ENCODE measurements at places on chromosomes 2 and 18.

- DNase-seq, result no peak
Measured at GRCh38 chr18:54030434-54030833, 194.0 kb downstream of the MBD2 start.

- no peak for DNase-seq
Measured at GRCh38 chr2:143615562-143615961, 486.3 kb downstream of the ARHGAP15 start.

DNA sequence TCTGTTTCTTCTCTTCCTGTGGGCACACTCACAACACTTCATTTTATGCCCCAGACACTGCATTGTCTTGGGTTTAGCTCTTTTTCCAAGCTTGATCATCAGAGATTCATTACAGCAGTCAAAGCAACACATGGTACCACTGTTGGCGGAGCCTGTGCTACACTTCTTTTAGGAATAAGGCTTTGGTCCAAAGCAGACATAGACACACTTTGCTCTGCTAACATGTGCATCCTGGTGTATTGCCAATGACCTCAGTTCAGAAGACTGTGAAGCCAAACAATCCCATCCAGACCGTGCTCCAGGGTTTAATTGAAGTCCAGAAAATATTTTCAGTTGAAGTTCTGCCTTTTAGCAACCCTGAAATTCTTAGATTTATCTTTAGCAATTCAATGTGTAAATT, 354.6 kb upstream of the RAB12 start:
- no peak for DNase-seq

- DNase-seq, result no peak
Measured at GRCh38 chr2:152782171-152782570, 63.8 kb downstream of the ARL6IP6 start.

DNA sequence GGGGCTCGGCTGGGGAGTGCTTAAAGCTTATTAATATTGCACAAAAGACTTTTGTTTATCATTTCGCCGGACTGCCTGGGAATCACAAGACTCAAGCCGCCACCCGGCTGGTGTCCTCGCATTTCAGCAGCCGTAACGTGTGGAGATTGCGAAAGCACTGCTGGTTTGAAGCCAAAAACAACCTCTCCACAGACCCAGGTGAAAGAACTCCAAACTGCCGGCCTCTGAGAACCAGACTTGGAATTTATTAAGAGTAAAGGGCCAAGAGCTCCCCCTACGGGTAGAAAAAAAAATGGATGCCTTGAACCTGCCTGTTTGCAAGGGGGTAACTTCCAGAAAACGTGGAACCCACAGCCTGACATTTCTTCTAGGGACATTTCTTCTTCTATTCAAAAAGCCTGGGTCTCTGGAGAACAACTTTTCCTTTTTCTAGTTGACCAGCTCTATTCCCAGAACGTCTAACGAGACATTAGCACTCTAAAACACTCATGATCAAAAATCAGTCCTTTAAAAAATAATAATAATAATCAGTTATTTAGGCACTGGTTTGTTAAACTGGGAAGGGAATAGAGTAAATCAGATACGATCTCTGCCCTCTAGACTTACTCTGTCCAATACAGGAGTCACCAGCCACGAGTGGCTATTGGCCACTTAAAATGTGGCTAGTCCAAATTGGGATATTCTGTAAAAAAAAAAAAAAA, 216.3 kb downstream of the C1D start:
- DNase-seq, result peak; percentile 75

- DNase-seq, result no peak
Measured at GRCh38 chr2:195331966-195332365, 325.1 kb upstream of the SLC39A10 start.

DNA sequence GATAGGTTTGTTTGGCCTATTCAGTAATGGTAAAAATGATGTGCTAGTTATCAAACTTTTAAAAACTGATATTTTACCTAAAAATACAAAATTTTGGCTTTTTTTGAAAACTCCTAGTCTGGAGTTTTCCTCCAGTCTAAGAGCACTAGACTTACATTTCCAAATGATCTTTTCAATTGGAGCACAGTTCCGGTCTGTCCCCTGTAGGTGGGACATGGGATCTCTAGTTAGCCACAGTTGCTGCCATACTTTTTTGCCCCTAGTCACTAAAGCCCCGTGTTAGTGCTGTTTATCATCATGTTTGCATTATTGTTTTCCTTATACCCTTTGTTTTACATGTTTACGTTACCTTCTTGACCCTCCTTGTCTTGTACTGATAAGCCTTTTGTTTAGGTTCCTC, 52.4 kb downstream of the RELCH start:
- no peak for DNase-seq

- DNase-seq, result no peak
Measured at GRCh38 chr2:97910403-97911205, 85.1 kb downstream of the TMEM131 start.

DNA sequence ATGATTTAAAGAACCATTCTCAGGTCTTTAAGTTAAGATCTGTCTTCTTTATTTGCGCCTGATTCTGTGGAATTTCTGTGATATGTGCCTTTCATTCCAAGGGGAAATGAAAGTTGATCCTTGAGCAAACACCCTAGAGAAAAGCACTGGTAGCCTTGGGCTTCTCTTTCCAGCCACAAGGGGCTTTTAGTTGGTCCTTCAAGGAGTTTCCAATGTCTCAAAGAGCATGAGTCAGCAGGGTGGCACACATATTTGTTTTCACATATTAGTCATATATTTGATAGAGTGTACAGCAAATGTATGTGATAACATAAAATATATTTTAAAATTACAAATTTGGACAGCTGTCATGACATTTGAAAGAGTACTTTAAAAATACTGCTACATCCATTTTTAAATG, 339.5 kb downstream of the TXNL1 start:
- DNase-seq, result no peak

GRCh38 chr2:191866195-191866594, 19.3 kb upstream of the CAVIN2 start:
- DNase-seq, result no peak

DNA sequence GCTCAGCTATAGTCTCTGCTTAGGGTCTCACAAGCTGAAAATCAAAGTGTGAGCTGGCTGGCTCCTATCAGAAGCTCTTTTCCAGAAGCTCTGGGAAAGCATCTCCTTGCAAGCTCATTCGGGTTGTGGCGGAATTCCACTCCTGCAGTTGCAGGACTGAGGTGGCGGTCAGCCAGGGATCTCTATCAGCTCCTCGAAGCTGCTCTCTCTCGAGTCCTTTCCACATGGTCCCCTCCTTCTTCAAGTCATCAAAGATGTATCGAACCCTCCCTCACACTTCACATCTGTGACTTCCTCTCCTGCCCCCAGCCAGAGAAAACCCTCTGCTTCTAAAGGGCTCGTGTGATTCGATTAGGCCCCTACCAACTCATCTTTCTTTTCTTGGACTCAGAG, 141.7 kb downstream of the ZFP36L2 start:
- no peak for DNase-seq

DNA sequence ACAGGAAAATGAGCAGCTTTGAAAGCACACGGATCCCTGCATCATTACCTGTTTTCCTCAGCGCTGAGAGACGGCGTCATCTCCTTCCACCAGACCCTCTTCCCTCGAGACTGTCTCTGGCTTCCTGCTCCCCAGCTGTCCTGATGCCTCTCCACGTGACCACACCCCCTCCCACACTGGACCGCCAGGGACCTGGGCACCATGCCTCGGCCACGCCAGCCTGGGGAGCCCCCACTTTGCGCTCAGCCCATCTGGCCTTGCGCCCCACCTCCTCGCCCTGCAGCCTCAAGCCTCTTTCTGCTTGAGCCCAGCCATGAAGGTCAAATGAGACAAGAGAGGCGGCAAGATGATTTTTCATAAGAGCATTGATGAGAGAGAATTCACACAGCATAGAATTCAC, 66.0 kb upstream of the ACKR3 start:
- no peak for DNase-seq

- DNase-seq, result no peak
Measured at GRCh38 chr2:1593371-1594122, 150.8 kb downstream of the PXDN start.

DNA sequence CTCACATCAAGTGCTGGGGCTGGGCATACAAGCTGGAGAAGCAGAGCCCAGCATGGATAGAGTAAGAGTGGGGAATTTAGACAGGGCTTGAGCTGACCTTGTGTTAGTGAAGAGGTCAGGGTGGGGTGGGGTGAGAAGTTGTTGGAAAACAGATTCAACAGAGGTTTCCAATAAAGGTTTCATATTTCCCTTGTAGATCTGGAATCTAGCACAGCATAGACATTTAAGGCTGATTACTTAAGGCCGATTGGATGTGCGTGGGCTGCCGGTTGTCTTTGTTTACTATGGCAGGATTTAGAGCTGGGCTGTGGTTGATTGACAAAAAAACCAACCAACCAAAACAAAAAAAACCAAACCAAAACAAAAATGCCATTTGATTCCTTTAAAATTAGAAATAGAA, 114.9 kb upstream of the SEC11C start:
- no peak for DNase-seq

DNA sequence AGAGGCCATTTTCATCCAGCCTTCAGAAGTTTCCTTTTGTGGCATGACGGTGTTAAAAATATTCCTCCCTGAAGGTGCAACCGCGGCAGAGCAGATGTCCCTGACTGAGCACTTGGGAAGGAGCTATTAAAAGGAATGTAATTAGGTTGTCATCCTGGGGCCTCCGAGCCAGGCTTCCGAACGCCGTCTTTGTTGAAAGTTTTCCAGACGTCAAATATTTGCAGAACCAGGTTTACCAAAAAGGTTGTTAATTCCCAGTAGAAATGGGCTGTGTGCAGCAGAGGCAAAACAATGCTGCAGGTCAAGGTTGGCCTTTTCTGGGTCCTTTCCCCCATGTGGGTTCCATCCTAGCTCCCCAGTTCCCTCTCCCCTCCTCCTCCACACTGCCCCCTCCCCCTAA, 110.0 kb upstream of the STPG4 start:
- no peak for DNase-seq

DNA sequence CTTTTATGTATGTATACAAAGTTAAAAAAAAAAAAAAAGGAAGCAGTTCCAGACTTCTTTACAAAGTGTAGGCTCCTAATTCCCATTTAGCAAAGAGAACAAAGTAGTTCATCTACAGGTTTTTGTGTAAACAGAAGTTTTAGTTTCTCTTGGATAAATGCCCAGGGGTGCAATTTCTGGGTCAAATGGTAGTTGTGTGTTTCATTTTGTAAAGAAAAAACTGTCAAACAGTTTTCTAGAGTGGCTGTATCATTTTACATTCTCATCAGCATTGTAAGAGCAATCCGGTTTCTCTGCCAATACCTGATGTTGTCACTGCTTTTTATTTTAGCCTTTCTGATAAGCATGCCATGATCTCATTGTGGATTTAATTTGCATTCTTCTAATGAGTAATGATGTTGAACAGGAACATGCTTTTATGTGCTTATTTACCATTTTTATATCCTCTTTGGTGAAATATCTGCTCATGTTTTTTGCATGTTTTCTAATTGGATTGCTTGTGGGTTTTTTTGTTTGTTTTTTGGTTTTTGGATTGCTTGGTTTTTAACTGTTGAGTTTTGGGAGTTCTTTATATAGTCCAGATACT, 16.6 kb upstream of the PSME4 start:
- DNase-seq, result no peak

GRCh38 chr18:33020877-33021276, 248.1 kb upstream of the KLHL14 start:
- DNase-seq, result no peak

GRCh38 chr2:166610913-166611305, 116.9 kb upstream of the SCN7A start:
- no peak for DNase-seq

- DNase-seq, result no peak
Measured at GRCh38 chr2:201977651-201978050, 56.0 kb upstream of the FZD7 start.

DNA sequence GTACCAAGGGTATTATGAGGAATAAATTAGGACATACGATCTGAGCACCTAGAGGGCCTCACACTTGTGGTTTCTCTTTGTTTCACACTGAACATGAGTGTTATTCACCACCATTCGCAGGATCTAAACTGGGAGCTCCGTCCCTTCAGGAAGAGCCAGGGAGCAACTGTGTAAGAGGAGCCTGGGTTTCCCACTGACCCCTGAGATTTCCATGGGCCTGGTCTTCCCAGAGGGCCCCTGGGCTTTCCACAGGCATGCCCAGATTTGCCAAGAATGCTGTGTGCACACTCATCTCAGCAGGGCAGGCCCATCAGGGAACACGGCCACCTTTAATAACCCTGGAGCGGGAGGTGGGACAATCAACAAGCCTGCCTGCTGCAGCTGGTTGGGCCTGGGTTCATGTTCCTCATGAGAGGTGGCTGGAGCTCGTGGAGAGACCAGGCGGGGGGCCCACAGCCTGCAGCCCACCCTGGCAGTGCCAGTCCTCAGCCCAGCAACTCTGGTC, 416.8 kb upstream of the MYT1L start:
- no peak for DNase-seq

DNA sequence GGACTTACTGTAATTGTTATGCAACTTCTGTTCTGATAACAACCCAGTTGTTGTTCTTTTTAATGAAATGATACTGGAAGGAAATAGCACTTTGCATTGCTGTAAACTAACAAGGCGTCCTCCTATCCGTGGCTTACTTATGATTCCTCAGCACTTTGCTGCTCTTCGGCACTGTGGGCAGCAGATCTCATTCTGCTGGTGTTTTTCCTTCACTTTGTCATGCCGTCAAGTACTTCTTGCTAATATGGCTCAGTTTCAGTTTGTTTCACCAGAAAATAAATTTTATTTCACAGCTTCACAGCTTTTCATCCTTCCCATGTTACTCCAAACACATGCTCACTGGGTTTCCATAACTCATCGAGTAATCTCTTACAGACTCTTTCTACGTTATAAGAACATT, 289.3 kb downstream of the MEIS1 start:
- no peak for DNase-seq

- no peak for DNase-seq
Measured at GRCh38 chr2:96336104-96336775, 674 bp downstream of the NCAPH start.

DNA sequence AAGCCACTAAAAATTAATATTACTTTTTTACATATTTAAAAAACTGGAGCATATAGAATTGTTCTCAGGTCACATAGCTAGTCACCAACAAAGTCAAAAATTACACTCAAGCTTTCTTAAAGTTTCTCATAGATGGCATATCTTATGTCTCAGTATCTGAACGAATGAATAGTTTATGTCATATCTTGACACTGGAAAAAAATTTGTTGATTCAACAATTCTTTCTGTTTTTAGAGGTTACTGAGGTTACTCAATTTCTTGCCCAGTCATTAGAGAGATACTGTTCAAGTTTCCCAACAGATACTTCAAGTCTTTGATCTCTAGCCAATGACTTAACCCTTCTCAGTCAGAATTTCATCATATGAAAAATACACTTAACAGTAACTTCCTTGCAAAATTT, 113.1 kb upstream of the XIRP2 start:
- DNase-seq, result no peak

GRCh38 chr2:239639421-239640185, 238.8 kb upstream of the HDAC4 start:
- no peak for DNase-seq

DNA sequence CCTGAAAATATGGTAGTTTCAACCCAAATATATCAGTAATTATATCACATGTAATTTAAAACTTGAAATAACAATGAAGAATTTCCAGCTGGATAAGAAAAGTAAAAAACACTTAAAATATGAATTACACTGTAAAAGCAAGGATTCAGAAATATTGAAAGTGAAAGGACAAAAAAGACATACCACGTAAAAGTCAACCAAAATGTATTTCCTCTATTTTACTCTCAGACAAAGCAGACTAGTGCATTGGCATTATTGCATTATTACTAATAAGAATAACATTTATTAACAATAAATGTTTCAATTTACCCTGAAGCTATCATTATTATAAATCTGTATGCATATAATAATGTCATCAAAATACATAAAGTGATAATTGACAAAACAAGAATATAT, 445.1 kb upstream of the TRIB2 start:
- no peak for DNase-seq
